ENCODE measurements at places on chromosomes 12 and 14.

DNA sequence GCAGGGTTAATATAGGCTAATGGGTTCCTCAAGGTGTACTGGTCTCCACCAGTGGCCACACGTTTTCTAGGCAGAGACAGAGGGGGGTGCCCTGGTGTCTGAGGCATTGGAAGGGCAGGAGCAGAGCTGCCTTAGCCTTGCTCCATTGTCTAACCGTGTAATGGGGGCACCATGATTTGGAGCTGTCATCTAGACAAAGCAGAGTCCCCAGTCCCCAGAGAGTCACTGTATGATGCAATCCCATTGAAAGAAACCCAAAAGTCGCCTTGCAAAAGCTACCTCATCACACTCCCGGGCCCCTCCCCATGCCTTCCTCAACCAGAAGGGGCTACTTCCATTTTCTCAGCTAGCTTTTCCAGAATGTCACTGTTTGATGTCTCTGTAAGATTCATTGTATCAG lies 487.1 kb downstream of the AACS start:
- no peak for DNase-seq

DNA sequence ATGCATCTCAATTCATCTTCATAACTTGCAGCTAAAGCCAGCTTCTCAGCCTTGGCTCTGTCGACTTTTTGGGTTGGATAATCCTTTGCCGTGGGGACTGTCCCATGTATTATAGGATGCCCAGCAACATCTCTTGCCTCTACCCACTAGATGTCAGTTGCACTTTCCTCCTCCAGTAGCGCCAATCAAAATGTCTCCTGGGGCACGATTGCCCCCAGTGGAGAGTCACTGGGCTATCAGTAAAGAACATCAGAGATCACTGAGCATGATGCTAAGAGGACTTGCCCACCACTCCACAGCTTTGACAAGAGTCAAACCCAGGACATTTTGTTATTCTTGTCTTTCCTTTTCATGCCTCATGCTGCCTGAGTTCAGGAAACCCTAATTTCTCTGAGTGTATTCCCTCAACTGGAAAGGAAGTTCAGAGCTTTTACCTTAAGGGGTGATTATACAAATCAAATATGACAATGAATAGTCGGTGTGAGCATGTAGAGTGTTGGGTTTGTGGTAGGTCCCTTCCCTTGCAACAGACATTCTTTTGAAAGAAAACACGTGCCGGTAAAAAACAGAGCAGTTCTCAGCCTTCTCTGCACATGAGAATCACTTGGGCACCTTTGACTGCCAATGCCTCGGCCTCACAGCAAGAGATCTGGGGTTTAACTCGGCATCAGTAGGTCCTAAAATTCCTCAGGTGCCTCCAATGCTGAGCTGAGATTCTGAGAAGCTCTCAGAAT lies 980.6 kb downstream of the VRK1 start:
- no peak for DNase-seq

DNA sequence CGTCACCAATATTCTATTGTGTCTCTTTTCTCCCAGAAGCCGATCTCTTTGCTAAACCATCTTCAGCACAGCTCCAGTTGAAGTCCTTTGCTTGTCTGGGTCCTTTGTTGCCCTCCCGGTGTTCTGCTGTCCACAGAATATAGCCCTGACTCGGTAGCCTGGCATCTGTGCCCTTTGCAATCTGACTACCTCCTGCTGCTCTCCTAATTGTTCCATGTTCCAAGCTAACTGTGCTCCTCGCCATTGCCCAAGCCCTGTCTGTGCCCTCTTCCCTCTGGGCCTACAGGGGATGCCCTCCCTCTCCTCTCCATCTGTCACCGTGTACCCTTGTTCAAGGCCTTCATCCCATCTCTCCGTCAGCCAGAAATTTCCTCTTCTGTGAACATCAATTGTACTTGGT lies 306.3 kb downstream of the APAF1 start:
- peak; percentile 97 for DNase-seq

- no peak for DNase-seq
Observed at GRCh38 chr12:50271724-50272247, 11.5 kb downstream of the LIMA1 start.

DNA sequence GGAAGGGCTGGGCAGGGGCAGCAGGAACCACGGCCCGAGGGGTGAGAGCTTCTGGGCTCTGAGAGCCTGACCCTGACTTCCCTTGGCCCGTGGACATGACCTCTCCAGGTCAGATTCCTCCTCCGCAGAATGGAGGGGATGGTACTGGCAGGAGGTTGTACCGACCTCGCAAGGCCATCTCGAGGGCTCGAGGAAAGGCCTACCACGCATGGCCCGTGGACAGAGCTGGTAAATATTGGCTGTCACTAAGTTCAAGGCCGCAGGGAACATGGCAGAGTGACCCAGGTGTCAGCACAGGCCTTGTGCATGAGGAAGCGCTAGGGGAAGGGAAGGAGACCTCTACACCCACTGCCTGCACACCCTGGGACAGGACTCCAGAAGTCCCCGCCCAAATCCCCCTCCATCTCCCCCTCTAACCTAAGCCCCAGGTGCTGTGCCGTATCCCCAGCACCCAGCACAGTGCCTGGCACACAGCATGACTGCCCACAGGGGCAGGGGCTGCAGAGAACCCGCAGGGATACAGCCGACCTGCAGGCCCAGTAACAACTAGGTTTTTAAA lies 54.9 kb upstream of the PPP2R5C start:
- DNase-seq: no peak

DNA sequence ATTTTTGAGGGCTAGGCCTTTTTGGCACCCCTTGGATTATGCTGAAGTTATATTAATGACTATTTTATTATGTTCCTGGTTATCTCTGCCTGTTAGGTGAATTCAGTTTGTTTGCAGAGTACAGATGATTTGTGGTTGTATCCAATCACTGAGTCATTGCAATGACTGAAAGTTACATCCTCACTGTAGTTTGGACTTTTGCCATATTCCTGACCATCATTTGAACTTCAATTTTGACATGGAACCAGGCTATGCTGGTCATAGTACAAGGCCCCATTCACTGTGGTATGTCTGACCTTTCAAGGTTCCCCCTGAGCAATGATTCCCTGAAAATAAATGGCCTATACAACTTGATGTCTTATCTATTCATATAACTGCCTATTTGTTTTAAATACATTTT lies 621.0 kb downstream of the CCER1 start:
- DNase-seq: no peak

DNA sequence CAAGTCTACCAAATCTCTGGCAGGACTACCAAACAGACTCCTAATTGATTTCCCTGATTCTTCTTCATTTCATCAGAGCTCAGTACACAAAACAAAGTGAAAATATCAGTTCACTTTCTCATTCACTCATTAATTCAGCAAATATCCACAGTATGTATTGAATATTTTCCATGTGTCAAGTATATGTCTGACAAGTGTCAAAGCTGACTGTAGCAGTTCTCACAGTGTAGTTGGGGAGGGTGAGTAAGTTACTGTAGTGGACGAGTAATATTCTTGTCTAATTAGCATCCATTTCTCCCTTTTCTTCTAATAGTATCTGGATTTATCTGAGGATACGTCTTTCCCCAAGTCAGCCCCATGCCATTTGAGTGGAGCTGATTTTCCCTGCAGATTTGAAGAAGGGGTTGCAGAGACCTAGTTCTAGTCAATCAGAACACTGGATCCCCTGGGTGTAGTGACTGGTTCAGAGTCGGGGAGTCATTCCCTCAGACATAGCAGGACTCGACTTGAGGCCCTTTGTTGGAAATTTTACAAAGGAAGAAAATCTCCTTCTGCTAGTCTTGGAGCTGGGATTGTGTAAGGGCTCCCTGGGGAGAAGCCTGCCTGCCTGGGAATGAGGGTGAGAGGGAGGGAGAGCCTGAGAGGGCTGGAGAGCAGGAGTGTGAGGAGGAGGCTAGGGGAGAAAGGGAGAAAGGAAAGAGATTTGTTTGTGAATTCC lies 51.4 kb downstream of the GRIP1 start:
- DNase-seq: no peak

DNA sequence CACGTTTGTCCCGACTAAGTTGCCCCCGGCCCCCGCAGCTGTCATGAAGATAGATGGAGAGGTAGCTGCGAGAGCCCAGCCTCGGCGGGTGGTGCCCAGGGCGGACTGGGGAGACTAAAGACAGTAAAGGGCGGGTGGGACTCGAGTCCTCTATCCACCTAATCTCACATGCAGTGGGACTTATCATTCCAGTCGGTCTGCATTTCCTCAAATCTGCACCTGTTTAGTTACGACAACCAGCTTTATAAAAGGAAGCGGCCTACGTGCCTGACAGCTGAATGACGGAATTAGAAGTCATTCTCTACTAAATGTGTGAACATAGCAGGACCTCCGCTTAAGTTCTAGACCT lies 109.8 kb upstream of the EGLN3 start:
- DNase-seq: no peak

DNA sequence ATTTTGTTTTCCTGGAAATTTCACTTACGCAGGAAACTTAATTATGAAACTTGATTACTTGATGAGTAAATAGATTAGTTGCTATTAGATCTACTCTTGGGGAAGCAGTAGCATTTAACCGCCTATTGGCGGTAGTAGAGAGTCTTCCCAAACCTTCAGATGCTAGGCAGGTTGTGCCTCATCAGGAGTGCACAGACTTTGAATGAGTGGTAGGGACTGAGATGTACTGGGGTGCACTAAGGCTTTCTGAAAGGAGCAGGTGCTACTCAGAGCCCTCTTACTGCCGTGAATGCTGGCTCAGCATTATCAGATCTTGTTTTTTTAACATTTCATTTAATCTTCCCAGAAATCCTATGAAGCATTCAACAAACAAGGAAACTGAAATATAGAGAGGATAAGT lies 7.7 kb downstream of the GATC start:
- no peak for DNase-seq

- DNase-seq: no peak
Observed at GRCh38 chr12:124440841-124441381, 126.5 kb downstream of the NCOR2 start.

GRCh38 chr12:124319368-124320050 lies 24.6 kb downstream of the RFLNA start:
- no peak for DNase-seq

- DNase-seq: peak; percentile 33
Observed at GRCh38 chr12:115916910-115917668, 360.4 kb downstream of the MED13L start.

GRCh38 chr12:22234561-22234960 lies 99.9 kb downstream of the ST8SIA1 start:
- no peak for DNase-seq

DNA sequence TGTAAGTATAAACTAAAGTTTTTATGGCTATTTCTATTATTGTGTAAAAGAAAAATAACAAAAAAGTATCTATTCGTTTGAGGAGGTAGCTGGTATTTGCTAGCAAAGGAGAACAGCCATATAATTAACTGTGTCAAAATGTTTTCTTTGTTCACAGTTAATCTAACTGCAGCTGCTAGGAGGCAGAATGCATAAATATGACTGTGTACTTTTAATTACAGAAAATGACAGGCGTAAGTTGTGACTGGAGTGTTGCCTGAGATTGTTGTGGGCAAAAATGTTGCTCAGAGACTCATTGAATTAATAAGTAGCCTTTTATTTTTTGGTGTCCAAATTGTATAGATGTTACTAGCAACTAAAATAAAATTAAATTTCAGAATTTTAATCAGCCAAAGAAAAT lies 33.5 kb downstream of the PTPRO start:
- no peak for DNase-seq

DNA sequence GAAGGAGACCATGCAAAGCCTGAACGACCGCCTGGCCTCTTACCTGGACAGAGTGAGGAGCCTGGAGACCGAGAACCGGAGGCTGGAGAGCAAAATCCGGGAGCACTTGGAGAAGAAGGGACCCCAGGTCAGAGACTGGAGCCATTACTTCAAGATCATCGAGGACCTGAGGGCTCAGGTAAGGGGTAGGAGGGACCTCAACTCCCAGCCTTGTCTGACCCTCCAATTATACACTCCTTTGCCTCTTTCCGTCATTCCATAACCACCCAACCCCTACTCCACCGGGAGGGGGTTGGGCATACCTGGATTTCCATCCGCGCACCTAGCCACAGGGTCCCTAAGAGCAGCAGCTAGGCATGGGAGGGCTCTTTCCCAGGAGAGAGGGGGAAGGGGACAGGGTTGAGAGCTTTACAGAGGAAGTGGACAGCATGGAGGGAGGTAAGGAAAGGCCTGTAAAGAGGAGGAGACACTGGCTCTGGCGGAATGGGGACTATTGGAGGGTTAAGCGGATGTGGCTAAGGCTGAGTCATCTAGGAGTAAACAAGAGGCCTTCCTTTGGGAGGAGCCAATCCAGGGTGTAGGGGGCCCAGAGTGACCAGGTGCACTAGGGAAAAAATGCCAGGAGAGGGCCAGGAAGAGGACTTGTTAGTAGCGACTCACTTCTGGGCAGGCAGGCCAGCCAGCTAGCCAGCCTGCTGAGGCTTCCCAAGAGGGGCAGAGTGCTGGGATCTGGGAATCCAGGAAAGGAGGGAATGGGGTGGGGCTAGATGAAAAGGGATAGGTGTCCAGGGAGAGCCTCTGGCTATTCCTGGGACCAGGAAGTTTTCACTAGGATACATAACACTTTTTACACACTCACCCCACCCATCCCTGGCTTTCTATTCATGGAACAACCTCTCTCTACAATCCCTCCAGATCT lies 754 bp downstream of the KRT18 start:
- DNase-seq: no peak

- no peak for DNase-seq
Observed at GRCh38 chr12:87509237-87509820, 519.9 kb downstream of the C12orf50 start.

DNA sequence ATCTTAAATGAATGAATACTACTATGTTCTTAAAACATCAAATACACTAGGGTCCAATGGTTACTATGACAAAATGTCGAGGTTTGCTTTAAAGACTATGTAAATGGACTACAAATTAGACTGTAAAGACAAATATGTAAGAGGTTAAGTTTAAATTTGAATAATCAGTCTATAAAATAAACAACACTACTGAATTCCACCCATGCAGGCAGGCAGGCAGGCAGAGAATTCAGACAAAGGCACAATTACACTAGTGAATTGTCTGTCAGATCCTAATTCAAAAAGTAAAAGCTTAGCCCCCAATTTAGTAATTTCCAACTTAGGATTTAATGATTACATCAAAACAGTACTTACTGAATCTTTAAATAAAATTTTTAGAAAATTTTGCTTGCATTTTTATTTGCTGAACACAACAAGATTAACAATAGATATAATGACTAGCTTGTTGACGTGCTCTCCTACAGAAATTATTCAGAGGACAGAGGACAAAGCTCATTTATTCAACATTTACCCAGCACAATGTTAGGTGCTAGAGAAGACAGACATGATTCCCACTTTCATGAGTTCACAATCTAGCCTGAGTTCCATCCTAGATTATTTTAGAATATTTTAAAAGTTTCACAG lies 97.4 kb downstream of the CDK17 start:
- DNase-seq: no peak
